H1 (cell line): ENCODE measurements at places on chromosomes 11 and 22.

DNA sequence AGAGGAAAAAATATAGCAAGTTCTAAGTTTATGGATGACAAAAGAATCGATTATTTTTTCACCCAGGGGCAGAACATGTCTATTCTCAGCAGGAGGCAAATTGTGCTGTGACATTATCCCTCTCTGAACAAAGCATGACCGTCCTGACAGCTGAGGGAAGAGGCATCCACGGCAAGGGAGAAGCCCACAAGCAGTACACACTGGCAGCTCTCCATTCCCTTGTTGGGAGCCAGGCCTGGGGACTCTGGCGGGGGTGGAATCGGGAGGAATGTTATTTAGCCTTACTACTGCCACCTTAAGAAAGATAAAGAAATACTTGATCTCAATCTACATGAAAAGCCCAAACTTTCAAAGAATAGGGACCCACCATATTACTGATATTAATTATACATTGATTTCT is 3.4 kb downstream of the KIRREL3 start:
- no peak for DNase-seq

DNA sequence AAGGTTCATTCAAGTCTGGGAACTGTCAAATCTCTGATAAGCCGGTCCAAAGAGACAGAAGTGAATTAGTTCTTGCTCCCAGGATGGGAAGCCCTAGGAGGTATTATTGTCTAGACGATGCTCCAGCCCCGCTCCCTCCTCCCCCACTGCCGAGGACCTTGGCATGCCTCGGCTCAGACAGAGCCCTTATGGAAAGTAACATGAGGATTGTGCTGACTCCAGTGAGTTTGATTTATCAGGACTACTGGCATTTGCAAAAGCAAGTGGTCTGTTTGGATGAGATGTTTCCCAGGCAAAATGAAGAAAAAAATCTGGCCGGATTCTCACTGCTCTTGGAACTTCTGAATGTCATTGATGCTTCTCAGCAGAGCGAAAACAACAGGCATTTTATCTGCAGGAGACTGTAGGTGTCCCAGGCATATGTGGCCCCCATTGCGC is 341.0 kb downstream of the ETS1 start:
- DNase-seq = no peak

- no peak for DNase-seq
Measured at GRCh38 chr22:36467946-36468345, 13.5 kb downstream of the TXN2 start.

GRCh38 chr22:26549902-26550497 is 37.7 kb upstream of the TFIP11 start:
- no peak for DNase-seq

DNA sequence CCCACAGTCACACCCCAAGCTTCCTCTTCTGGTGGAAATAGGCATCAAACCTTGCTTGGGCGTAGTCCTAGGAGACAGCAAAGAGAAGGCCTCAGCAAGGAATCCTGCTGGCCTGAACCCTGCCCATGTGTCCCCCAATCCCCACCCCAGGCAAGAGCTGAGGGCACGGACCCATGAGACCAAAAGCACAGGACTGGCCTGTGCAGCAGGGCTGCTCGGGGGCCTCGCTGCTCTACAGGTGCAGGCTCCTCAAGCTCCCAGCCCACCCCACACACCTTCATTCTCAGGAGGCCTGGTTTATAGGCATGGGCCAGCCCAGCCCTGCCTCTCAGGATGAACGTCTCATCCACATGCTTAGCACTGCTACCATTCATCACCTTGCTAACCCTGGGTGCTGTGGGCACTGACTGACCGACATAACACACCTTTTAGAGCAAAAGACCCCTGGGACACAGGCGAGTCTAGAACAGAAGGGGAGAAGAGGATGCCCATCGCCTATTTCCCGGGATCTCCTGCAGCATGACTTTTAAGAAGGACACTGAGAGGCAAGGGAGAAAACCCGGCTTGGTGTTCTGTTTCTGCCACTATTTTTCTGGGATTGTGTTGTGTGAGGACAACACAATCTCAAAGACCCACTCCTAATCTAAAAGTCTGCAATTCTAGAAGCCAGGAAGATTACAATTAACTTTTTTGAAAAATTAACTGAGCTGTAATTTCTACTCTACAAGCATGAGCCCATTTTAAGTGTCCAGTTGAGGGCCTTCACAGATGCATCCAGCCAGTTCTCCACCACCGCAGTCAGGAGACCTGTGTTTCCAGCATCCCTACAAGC is 15.4 kb downstream of the TCIRG1 start:
- no peak for DNase-seq
